ENCODE measurements at places on chromosomes 7 and 10.
A peak's percentile ranks its signal among the peaks of the same experiment; 100 is the strongest.

DNA sequence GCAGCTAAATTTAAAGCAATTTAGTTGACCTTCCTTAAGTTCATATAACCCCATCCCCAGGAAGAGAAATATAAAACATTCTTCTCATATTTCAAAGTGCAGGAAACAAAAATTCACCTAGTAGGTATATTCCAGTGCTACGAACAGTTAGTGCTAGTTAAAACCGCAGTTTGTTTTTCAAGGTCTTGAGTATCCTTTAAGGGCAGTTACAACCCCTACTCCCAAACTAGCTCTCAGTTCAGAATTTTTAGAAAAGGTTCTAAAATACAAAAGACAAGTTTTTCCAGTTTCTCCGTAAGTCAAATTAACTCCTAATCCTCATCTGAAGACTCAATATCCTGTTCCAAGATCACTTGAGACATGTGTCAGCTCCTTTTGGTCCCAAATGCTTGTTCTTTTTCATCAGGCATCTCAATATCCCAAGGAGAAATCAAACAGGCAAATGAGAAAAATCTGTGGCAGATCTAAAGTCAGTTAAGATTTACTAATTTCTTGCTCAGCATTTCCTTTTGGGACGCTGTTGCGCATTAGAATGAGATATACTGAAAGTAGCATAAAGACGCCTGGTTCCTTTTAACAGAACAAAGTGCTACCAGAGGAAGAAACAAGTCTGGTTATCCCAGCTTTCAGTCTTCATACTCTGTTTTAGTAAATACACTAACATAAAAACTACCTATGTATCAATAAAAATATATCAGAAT, 51.8 kb downstream of the ARHGAP12 start:
- no peak for DNase-seq

DNA sequence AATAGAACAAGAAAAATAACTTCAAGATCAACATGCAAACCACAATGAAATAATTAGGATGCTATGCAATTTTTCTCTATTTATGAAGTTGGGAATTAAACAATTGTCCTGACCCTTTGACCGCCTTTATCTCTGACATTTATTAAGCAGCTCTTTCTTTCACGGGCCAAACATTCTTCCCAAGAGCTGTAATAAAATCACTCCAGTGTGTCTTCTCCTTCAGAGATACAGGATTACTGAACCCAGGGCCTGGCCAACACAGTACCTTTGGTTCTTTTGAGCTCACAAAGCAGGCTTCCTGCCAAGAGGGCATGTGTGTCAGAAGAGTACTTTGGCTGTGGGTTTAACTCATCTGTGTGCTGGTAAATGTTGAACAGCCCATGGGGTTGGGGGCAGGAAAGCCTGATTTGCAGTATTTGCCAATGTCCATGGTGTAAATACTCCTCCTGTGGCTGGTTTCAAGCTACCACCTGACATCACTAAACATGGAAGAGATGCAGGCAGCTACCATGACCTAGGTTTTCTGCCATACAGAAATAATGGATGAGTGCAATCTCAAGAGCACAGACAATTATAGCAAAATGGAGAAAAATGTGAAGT, 121.7 kb downstream of the FANK1 start:
- DNase-seq = no peak

GRCh38 chr7:91875851-91876250, 4.7 kb downstream of the MTERF1 start:
- no peak for DNase-seq

GRCh38 chr10:77430530-77430929, 207.1 kb downstream of the KCNMA1 start:
- no peak for DNase-seq

GRCh38 chr7:56105508-56105907, 768 bp downstream of the CHCHD2 start:
- DNase-seq = peak; percentile 20

GRCh38 chr10:19817231-19817933, 1.1 kb downstream of the PLXDC2 start:
- no peak for DNase-seq

DNA sequence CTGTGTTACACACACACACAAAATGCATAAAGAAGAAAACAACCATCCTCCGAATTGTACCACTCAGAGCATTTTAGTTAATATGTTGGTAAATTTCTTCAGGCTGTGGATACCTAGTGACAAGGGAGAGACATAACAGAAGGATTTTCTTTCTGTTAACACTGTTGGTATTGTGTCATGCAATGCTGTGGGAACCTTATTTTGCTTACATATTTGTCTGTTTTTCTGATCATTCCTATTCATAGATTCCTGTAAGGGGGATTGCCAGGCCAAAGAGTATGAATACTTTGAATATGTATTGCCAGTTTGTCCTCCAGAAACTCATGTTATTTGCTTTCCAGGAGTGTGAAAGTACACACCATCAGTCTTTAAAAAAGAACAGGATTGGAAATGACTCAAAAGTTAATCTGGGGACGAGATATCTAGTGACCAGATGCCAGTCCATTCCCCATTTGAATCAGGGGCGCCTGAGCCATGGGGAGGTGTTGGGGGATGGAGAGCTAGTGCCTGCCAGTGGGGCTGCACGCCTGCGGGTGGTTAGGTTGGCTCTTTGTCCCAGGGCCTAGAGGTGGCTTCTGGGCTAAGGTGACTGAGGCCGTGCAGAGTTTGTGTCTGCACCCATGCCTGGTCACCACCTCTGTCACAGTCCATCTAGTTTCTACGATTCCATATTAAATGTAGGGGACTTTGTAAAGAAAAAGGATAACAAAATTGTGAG, 142.0 kb downstream of the PTPN20 start:
- DNase-seq = no peak

DNA sequence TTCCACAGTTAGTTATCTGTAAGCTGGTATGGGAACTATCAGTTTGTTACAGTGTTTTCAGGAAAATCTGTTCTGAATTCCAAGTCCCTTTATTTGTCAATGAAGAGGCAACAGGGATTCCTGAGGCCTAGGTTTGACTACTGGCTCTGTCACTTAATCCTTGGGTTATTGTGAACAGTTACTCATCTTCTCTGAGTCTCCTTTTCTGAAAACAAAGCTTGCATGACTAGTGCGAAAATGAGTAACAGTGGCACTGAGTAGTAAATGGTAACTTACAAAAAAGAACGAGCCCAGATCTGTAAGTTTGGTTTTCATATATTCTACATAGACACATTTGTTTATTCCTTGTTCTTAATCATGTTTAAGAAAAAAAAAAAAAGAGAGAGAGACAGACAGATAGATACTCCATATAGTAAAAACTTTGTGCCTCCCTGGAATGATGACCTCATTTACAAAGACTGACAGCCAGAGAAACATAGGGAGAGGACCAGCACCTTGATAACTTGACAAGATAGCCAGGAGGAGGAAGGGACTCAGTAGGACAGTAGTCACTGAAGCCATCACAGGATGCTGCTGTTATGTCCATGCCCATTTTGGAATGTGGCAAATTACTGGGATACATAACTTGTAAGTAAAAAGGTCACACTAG, 1.9 kb downstream of the MRPS33 start:
- no peak for DNase-seq

DNA sequence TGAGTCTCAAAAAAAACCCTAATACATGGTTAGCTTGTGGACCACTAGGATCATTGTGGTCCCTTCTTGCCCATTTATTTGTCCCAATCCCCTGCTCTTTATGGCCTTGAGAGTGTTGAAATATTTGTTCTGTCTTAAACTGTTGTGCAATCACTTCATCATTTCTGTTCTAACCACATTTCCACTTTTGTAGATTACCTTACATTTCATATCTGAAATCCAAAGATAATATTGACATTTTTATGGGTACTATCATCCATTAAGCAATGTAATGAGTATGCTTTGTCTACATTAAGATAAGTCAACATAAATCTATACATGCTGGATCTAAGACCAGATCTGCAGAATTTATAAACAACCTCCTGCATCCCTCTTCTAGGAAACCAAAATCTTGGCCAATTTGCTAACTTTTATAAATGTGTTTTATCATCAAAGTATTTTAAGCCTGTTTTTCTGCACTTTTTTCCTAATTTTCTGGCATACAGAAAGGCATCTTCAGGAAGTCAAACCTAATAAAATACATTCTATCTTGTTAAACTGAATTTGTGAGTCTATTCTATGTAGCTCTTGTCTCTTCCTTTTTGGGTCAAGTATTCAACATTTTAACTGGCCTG, 359.4 kb upstream of the CELF2 start:
- no peak for DNase-seq

GRCh38 chr10:67017218-67017617, 91.4 kb downstream of the LRRTM3 start:
- peak; percentile 67 for DNase-seq

DNA sequence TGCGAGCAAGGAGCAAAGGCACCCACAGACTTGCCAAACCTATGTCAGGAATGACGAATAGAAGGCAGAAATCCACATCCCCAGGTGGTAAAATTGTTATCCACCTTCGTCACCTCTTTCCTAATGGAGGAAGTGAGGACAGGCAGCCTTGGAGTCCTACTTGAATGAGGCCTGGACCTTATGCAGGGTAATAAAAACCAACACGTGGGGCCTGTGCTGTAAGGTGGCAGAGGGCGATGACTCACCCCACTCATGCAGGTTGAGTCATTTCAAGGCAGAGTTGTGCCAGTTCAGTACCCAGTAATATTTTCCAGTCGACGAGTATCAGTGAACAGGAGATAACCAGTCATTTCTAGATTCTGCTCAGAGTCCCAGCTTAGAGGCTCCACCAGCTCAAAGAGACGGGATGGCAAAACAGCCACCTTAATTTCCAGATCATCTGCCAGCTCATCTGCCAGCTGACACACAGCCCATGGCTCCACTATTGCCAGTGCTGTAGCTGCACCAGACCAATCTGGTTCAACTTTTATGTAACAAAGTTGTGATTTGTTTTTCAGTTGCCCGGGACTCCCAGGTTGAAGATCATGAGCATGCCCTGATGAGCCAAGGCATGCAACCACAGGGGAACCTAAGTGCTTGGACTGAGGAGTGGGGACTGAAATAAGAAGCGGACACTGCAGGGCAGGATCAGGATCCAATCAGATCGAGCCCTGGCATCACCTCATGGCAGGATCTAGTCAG, 176.2 kb upstream of the ITGB1 start:
- DNase-seq = no peak

Data from OCI-M1 (cell line).